GM23248 (cell line): ENCODE measurements at places on chromosomes 16 and 17. TPM values are rescaled to one million over a fixed set of nuclear protein-coding genes. Genes with fewer than 3 reads are reported as not detected.

- H3K27ac ChIP-seq: no peak overlapping the region
- H3K4me1 ChIP-seq: no peaks in the 10 kb centered on the region
- peaks cover 32% of the 10 kb centered on the region for H3K27me3 ChIP-seq
- no peak for DNase-seq
- H3K4me3 ChIP-seq: no peak overlapping the region
Observed at GRCh38 chr17:74362069-74362405, 369 bp upstream of the BTBD17 start.

GRCh38 chr17:21711182-21711581 lies 18.9 kb downstream of the KCNJ18 start:
- H3K27ac ChIP-seq: no peak overlapping the region
- H3K36me3 ChIP-seq: no peaks in the 10 kb centered on the region
- DNase-seq: no peak
- no peaks in the 10 kb centered on the region for H3K27me3 ChIP-seq

DNA sequence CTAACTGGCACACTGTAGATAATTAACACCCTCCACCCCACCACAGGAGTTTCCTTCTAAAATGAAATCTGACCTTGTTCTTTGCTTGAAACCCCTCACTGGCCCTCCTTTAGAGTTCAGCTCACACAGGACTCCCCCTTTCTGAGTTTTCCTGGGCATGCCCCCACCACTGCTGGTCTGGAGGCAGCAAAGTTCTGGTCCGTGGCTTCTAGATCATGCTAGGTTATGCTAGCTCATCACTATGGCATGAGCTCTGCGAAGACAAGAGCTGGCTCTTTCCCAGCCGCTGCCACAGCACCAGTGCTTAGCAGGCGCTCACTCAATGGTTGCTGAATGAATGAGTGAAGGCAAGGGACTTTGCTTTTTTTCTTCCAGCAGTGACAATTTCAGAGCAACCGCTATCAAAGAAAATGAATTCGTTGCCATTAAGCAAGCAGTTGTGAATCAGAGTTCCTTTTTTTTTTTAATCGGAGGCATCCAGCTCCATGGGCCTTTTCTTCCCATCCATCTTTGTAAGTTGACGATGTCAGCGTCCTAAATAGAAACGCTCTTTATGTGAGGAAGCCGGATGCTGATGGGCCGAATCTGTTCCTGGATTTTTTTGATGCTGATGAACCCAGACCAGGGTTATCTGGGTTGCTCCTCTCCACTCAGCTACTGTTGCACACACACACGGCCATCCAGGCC lies 80.8 kb upstream of the NOL11 start:
- H3K27ac ChIP-seq: no peak overlapping the region
- no peak overlapping the region for H3K4me3 ChIP-seq
- DNase-seq: peak; percentile 5

DNA sequence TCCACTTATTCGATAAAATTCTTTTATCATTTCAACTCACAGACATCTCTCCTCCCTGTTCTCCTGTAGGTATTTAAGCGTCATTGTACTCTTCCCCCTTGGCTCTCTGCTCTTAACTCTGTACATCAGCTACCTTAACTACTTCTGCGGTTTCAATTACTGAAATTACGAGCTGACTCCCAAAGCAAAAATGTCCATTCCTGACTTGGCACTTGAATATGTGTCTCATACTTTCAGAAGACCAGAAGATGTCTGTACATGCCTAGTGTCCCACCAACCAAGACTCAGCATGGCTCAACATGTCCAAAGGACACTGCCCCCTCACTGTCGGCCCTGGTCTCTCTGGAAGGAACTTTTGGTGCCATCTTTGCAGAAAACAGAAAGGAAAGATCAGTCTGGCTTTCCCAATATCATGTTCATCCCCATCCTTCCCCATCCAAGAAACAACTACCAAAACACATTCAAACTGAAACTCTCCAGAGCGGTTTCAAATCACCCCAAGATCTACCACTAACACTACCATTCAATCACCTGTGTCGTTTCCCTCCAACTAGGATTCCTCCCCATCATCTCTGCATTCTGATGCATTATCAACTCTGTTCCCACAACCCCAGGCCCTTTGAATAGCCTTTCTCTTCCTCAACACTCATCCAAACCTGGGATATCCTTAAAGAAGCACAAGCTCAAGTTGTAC lies 74.9 kb downstream of the ZFHX3 start:
- H3K4me1 ChIP-seq: no peaks in the 10 kb centered on the region
- no peaks in the 10 kb centered on the region for H3K36me3 ChIP-seq
- no peak overlapping the region for H3K27ac ChIP-seq
- DNase-seq: no peak

DNA sequence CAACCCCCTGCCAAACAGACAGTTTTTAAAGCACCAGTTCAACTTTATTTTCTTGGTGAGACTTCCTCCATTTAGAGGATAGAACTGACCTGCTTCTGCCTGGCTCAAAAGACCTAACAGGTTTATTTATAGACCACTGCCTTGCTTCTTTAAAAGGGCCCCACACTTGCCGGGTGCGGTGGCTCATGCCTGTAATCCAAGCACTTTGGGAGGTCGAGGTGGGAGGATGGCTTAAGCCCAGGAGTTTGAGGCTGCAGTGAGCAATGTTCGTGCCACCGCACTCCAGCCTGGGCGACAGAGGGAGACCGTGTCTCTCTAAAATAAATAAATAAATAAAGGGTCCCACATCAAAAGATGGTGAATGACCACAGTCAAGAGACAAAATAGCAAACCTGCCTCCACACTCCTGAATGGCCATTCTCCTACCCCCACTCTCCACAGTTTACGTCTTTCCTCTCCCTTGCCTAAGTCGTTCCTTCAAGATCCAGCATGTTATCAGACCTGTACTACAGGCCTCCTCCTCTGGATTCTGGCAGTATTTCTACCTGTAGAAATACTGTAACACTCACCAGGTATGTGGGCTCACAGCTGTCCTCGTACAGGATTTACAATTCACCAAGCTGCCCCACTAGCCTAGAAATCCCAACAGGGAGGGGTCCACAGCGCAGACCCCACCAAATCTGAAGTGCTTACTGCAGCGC lies 95.6 kb downstream of the SMG6 start:
- no peak overlapping the region for H3K27ac ChIP-seq
- H3K36me3 ChIP-seq: no peaks in the 10 kb centered on the region
- no peak overlapping the region for H3K4me3 ChIP-seq
- no peaks in the 10 kb centered on the region for H3K27me3 ChIP-seq

DNA sequence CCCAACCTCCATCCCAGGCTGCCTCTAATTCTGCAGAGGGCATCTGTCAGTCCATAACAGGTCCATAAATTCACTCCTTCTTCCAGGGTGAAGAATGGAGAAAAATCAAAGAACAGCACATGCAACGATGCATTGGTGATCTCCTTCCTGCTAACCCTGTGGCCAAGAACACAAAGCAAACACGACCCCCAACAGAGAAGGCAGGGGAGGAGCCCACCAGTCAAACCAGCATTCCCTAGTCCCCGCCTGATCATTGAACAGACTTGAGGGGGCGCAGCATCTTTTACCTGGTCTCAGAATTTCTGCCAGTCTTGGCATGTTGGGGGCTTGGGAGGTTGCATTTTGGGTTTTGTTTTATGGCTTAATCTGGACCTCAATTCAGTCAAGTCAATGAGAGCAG lies 476.0 kb downstream of the SLC39A11 start:
- no peak overlapping the region for H3K4me3 ChIP-seq
- no peak for DNase-seq
- no peaks in the 10 kb centered on the region for H3K27me3 ChIP-seq
- no peaks in the 10 kb centered on the region for H3K36me3 ChIP-seq
- no peak overlapping the region for H3K27ac ChIP-seq
- H3K4me1 ChIP-seq: peaks cover 29% of the 10 kb centered on the region

GRCh38 chr17:59129814-59130213 lies 23.1 kb upstream of the TRIM37 start:
- H3K4me3 ChIP-seq: no peak overlapping the region
- no peaks in the 10 kb centered on the region for H3K36me3 ChIP-seq
- no peak overlapping the region for H3K27ac ChIP-seq
- no peaks in the 10 kb centered on the region for H3K4me1 ChIP-seq
- no peak for DNase-seq
- H3K27me3 ChIP-seq: no peaks in the 10 kb centered on the region

- H3K27me3 ChIP-seq: no peaks in the 10 kb centered on the region
- DNase-seq: no peak
- no peaks in the 10 kb centered on the region for H3K36me3 ChIP-seq
Observed at GRCh38 chr17:57956291-57957119, 1.3 kb upstream of the CUEDC1 start.

- peaks cover 6% of the 10 kb centered on the region; the same call in 1 of the 2 replicates for H3K27me3 ChIP-seq
- no peaks in the 10 kb centered on the region for H3K36me3 ChIP-seq
- DNase-seq: peak; percentile 77
- no peak overlapping the region for H3K4me3 ChIP-seq
- peak overlapping the region; percentile 22; the same call in 1 of the 2 replicates for H3K27ac ChIP-seq
Observed at GRCh38 chr17:6823011-6823442, 8.5 kb downstream of the TEKT1 start.

DNA sequence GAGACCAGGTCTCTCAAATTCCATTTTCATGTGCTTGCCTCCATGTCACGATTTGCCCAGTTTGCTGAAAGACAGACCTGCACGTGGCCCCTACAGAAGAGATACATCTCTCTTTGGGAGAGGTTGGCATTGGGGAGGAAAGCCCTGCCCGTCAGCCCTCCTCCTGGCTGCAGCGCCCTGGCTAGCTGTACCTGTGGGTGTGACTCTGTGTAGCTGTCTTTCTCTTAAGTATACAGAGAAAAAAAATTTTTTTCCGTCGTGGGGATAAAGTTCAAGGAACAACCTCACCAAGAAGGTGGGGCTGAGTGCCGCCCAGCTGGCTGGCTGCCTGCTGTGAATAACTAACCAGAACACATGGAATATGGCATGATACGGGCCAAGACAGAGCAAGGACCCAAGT lies 26.5 kb downstream of the TMEM98 start:
- no peak overlapping the region for H3K4me3 ChIP-seq
- no peaks in the 10 kb centered on the region for H3K36me3 ChIP-seq
- peaks cover 8% of the 10 kb centered on the region; the same call in 1 of the 2 replicates for H3K4me1 ChIP-seq
- H3K27me3 ChIP-seq: no peaks in the 10 kb centered on the region

DNA sequence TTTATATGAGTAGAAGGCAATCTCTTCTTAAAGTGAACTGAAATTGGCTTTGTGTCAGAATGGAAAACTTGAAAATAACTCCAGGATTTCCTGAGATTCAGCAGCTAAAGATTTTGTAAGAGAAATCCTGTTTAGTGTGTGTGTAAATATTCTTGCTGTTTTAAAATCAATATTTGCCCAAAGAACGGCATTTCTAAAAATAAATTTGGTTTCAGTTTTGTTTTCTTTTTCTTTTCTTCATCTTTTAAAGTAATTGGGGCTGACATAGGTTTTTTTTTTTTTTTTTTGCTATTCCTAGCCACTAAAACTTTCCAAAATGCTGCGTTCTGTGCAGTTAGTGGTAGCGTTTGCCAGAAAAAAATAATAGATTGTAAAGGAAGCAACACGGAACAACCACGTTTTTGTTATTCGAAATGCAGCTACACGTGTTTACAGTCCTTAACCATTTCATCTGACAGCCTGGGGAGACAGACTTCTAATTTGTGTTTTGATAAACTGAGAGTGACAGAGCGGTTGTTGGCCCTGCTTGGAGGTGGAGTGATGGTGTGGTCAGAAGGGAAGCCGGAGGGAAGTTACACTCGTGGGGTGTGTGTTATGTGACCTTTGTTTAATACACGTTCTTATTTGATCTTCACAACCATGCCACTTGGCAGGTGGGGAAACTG lies 21.6 kb upstream of the SMPD3 start:
- DNase-seq: no peak
- H3K27ac ChIP-seq: no peak overlapping the region
- no peaks in the 10 kb centered on the region for H3K27me3 ChIP-seq
- no peaks in the 10 kb centered on the region for H3K4me1 ChIP-seq
- no peaks in the 10 kb centered on the region for H3K36me3 ChIP-seq

- 0 out of 2 replicates have a peak, but pooled peaks cover 2% of the 10 kb centered on the region for H3K27me3 ChIP-seq
- no peak overlapping the region for H3K4me3 ChIP-seq
- peaks cover 15% of the 10 kb centered on the region for H3K4me1 ChIP-seq
- peak; percentile 75 for DNase-seq
- H3K27ac ChIP-seq: peak overlapping the region; percentile 41
Observed at GRCh38 chr16:31513126-31513525, 4.9 kb upstream of the RUSF1 start.

GRCh38 chr17:81705518-81706231 lies 2.5 kb downstream of the MRPL12 start:
- H3K4me1 ChIP-seq: peaks cover 15% of the 10 kb centered on the region
- no peak overlapping the region for H3K4me3 ChIP-seq
- H3K27me3 ChIP-seq: no peaks in the 10 kb centered on the region
- DNase-seq: no peak
- no peak overlapping the region for H3K27ac ChIP-seq

DNA sequence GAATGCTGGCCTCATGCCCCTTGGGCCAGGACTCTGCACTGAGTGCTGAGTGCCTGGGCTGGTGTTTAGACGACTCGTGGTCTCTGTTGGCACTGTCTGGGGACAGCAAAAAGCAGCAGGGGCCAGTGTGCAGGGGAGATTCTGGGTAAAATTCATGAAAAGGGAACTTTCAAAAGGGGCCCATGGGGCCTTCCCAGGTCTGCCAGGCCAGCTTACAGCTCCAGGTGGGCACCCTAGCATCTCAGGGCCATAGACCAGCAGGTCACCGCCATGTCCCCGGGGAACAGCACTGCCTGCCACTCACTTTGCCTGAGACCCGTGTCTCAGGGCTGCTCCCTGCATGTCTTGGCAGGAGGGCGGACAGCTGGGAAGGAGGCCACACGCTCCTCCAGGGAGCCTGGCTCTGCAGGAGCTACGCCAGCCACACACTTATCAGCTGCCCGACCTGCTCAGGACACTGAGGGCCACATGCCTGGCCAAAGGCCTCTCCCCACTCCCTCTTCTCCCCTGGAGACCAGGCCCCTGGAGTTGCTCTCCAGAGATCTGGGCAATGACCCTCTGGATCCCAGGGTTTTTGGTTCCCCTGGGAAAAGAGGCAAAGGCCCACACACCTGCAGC lies 8.8 kb upstream of the FASN start:
- DNase-seq: no peak
- no peaks in the 10 kb centered on the region; the same call in 1 of the 2 replicates for H3K4me1 ChIP-seq
- H3K4me3 ChIP-seq: no peak overlapping the region
- no peaks in the 10 kb centered on the region for H3K27me3 ChIP-seq
- H3K36me3 ChIP-seq: no peaks in the 10 kb centered on the region

- DNase-seq: peak; percentile 57
- H3K4me3 ChIP-seq: no peak overlapping the region
- H3K27me3 ChIP-seq: peaks cover 3% of the 10 kb centered on the region; the same call in 1 of the 2 replicates
- H3K36me3 ChIP-seq: no peaks in the 10 kb centered on the region
Observed at GRCh38 chr17:79294459-79295071, 219.9 kb downstream of the ENGASE start.

TMEM204 gene
- polyA plus RNA-seq: 26.0 and 28.6 TPM in 2 replicates

TAF15 gene
- 7.0 and 9.2 TPM in 2 replicates for polyA plus RNA-seq

RHOT2 gene
- 65.1 and 70.0 TPM in 2 replicates for polyA plus RNA-seq

PRAC1 gene
- not detected in 2 replicates for polyA plus RNA-seq

TPSAB1 gene
- not detected in 2 replicates for polyA plus RNA-seq

AKAP1 gene
- polyA plus RNA-seq: 7.3 and 8.6 TPM in 2 replicates

NOL3 gene
- polyA plus RNA-seq: 20.3 TPM in 2 replicates

CTF1 gene
- 2.0 and 2.1 TPM in 2 replicates for polyA plus RNA-seq

ERI2 gene
- 12.9 and 13.6 TPM in 2 replicates for polyA plus RNA-seq

PEX12 gene
- polyA plus RNA-seq: 6.3 and 6.7 TPM in 2 replicates

ZNF597 gene
- polyA plus RNA-seq: 1.8 and 2.2 TPM in 2 replicates

KRT16 gene
- 0.90 and 1.2 TPM in 2 replicates for polyA plus RNA-seq
